ENCODE measurements at places on chromosomes 2 and 18.
A peak's percentile ranks its signal among the peaks of the same experiment; 100 is the strongest.

- no peak for DNase-seq
These were observed 25.0 kb downstream of the TTC32 start for GRCh38 chr2:19876751-19877150.

GRCh38 chr2:121333834-121334558 is 49.0 kb upstream of the TFCP2L1 start:
- no peak for DNase-seq

GRCh38 chr18:56380685-56381084 is 257.7 kb downstream of the TXNL1 start:
- DNase-seq, result no peak

DNA sequence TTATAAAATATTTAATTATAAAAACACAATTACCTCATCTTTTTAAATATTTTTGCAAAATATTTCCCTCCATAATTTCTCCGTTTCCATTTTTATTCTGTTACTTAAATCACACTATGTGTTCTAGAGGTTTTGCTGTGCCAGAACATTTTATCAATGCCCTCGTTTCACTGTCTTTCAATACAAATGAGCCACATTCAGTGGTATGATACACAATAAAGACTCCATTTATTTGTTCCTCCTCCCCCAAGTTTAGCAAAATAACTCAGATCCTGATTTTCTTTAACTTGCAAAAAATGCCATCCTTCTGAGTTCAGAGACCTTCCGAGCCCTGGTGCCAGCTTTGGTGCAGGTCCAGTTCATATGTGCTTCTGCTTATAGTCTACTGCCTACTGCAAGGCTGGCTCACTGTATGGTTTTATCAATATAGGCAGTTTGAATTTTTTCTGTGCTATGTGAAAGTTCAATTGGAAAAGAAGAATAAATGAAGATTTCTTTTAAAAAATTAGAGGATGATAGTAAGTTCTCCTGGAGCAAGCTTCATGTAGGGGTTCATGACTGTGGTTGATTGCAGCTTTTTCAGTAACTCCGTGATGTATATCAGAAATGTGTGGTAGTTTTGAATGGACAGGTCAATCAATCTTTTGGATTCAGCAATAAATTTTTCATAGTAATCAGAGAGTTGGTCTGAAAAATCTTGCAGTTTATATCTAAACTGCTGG is 42.5 kb downstream of the APOB start:
- DNase-seq, result no peak

- no peak for DNase-seq
These were observed 75.3 kb downstream of the MAP3K20 start for GRCh38 chr2:173150963-173151362.

- no peak for DNase-seq
These were observed 76.2 kb downstream of the MAP3K20 start for GRCh38 chr2:173151671-173152401.

DNA sequence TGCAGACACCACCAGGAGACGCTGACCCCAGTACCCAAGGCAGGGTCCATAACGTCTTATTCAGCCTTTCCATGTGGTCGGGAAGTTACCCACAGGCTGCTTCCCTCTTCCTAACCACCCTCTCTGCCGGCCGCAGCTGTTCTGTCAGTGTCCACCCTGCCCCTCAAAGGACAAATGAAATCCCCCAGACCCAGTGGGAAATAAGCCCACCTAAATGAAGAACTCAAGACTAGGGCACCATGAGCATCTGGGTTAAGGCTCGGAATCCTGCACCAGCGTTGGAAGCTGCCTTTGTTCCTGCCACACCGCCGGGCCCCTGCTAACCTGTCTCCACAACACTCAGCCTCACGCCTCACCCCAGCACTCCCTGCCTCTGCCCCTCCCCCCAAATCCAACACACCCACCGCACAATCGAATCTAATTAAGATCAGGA is 21.7 kb downstream of the BCL11A start:
- DNase-seq, result no peak

- DNase-seq, result peak; percentile 12
These were observed 229.1 kb upstream of the SLC14A2 start for GRCh38 chr18:45386041-45386655.

GRCh38 chr2:170530284-170530745 is 184.8 kb upstream of the SP5 start:
- peak; percentile 91 for DNase-seq

- DNase-seq, result no peak
These were observed 23.4 kb downstream of the SPRED2 start for GRCh38 chr2:65409045-65409444.

- DNase-seq, result no peak
These were observed 46.0 kb downstream of the ZNF516 start for GRCh38 chr18:76449111-76449453.

DNA sequence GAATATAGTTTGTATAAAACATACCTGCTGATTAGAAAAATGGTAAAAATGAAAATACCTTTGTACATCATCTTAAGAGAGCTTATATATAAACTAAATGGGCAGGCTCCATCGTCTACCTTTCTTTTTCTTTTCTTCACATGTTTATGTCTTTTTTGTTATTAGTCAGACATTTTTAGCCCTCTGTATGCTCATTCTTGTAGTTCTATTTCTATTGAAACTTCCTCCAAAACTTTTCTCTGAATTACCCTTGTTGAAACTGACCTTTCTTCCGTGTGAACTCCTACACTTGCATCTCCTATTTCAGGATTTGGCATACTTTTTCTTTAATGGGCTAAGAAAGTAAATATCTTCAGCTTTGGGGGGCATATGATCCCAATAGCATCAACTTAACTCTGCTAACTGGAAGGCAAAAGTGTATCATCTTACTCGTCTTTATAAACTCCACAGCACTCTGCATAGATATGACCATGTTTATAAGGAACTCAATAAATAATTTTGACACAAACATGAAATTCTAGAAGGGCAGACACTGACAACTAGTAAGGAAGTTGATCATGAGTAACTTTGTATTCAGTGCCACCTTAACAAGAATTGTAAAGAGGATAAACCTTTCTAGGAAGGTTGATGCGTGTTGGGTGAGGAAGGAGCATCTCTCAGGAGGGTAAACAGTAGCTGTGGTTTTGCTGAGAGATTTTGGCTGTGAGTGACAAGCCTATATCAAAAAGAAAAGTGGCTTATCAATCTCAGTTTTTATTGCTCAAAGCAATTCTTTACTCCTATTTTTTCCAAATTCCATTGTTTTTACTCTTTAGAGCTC is 127.6 kb downstream of the PIK3C3 start:
- DNase-seq, result no peak

GRCh38 chr2:218959761-218960308 is 369 bp downstream of the CDK5R2 start:
- no peak for DNase-seq

GRCh38 chr2:174612970-174613369 is 15.4 kb upstream of the WIPF1 start:
- no peak for DNase-seq

DNA sequence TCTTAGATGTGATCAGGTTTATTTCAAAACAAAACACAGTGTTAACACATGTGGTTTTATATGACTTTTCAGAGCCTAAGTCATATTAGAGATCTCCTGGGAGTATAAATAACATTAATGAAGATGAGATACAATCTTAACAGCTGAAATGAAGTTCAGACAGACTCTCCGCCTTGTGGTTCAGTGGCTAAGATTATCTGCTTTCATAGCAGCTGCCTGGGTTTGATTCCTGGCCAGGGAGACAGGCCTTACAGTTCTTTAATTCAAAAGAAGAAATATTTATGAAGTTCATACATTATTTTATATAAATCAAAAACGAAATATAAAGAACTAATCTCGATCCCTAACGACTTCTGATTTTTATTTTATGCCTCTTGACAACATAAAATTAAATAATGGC is 35.2 kb upstream of the TTC32 start:
- no peak for DNase-seq

DNA sequence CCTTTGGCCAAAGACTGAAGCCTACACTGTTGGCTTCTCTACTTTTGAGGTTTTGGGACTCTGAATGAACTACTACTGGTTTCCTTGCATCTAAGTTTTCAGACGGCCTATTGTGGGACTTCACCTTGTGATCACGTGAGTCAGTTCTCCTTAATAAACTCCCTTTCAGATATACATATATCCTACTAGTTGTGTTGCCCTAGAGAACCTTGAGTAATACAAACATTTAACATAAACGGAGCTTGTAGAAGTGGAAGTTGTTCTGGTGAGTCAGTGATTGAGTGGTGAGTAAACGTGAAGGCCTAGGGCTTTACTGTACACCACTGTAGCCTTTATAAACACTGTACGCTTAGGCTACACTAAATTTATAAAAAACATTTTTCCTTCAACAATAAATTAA is 107.2 kb upstream of the CDH2 start:
- no peak for DNase-seq

GRCh38 chr18:57209713-57210106 is 62.8 kb downstream of the BOD1L2 start:
- no peak for DNase-seq

DNA sequence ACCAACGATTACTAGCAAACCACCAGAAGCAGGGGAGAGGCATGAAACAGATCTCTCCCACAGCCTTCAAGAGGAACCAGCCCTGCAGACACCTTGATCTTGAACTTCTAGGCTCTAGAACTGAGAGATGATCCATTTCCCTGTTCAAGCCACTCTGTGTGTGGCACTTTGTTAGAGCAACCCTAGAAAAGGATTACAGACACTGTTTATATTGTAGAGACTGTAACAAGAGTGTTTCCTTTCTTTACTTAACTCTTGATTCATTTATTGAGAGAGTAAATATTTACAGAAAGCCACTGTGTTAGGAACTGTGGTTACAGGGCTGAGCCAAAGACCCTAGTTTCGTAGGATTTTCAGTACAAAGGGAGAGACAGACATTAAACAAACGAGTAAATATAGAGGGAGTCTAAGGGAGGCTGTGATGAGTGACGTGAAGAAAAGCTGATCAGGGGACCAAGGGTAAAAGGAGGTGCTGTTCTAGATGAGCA is 10.9 kb downstream of the CCDC68 start:
- peak; percentile 38 for DNase-seq

- no peak for DNase-seq
These were observed 119.6 kb downstream of the LCLAT1 start for GRCh38 chr2:30566631-30567030.

DNA sequence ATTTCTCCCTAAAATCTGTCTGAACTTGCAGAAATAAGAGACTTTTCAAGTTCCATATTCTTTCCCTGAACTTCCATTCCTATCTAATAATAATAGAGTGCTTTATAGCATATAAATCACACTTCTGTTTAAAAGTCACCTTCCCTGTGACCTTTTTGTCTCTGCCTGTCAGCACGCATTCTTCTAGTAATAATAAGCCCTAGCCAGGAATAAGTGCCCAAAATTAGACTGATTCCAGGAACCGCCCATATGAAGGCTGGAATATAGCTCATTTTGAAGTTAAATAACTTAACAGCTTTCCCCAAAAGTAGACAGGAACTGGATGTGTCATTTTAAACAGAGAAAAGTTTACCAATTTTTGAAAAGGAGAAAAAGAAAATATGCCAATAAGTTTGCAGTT is 576.5 kb downstream of the EPHA4 start:
- no peak for DNase-seq

DNA sequence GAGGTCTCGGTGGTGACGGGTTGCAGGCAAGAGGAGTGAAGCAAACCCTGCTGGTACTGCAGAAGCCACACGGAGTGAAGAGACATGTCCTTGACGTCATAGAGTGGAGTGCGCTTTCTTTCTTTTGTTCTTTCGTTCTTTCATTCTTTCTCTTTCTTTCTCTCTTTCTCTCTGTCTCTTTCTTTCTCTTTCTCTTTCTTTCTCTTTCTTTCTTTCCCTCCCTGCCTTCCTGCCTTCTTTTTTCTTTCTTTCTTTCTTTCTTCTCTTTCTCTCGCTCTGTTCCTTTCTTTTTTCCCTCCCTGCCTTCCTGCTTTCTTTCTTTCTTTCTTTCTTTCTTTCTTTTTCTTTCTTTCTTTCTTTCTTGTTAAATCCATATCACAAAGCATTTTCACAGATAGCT is 39.2 kb downstream of the LRRFIP1 start:
- DNase-seq, result no peak

GRCh38 chr2:171514908-171515582 is 7.2 kb upstream of the CYBRD1 start:
- no peak for DNase-seq

DNA sequence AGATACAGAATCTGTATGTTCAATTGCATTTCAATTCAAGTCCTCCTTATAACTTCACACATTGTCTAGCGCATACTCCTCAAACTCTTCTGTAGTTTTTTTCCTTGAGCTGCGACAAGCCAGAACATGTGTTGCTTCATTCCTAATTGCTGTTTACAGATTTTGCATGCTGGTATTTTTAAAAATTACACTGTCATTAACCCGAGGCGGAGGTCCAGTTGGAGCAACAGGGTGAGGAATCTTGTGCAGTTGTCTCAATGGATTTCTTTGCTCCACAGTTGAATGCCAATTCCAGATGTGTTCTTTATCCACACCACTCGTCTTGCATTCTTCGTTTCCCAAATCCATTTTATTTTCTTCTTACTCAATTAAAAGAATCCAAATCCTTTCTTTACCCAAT is 16.4 kb upstream of the SERPINB13 start:
- DNase-seq, result no peak

- no peak for DNase-seq
These were observed 66.7 kb upstream of the HS6ST1 start for GRCh38 chr2:128385365-128385764.

DNA sequence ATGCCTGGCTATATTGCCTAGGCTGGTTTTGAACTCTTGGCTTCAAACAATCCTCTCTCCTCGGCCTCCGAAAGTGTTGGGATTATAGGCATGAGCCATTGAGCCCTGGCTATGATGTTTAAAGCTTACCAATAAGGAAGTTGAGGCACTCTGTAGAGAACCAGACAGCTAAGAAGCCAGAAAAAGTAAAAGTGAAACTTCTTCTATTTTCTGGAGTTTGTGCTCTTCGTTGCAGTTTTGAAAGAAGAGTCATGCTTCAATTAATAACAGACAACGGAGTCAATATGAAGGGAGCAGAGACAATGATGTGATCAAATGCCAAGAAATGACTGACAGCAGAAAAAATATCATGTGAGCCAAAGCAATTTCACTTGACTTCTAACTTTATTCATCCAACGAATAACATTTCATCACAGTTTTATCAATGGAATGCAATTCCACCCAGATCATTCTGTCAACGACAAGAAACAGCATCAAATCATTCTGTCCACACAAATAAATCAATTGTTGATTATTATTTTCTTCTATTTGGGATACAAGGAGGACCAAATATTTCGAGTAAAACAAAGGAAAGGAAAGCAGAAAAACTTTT is 175.5 kb upstream of the CELF4 start:
- DNase-seq, result no peak

DNA sequence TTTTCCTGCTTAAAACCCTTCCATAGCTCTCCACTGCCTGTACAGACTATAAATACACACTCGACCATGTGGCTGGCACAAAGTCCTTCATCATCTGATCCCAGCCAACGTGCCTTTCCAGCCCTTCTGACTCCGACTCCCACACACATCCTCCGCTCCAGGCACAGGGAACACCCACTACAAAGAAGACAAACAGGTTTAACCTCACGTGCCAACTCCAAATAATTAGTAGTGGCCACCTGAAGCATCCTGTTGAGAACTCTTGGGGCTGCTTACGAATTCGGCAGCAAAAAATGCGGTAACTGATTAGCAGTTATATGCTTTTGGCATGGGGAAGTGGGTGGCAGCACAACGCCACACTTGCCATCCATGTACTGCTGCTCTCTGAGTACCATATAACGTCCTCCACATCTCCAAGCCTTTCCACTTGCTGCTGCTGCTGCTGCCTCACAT is 12.1 kb downstream of the SPIRE1 start:
- DNase-seq, result peak; percentile 81

All from NCI-H2029 (cell line).